ENCODE measurements at places on chromosomes 12 and 14.

DNA sequence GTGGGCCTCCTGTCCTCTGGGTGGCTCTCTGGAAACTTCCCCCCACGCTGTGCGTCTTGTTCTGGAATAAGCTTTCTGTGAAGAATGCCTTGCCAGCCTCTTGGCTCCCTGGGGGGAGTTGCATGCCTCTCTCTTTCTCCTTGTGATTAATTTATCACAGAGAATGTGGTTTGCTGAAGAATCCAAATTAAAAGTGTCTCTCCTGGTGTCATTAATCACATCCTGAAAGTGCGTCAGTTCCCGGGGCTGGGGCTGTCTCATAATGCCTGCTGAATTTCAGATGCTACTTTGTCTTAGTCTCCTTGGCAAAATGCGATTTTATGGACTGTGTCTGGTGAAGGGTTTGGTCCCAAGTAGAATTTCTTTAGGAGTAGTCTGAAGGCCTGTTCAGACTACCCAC is 787.7 kb upstream of the TMEM132C start:
- no peak for DNase-seq

DNA sequence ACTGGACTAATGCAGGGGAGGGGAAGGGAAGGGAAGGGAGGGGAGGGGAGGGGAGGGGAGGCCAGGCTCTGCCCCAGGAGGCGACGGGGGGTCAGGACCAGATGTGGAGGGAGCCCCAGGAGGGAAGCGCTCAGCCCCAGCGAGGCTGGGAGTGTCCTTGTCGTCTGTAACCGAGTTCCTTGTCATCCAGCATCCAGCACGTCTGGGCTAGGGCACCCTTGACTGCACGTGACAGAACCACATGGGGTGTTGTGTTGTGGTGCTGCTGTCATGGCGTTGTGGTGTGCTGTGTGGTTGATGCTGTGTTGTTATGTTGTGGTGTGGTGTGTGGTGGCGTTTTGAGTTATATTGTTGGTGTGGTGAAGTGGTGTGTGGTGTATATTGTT is 28.4 kb upstream of the SFSWAP start:
- DNase-seq = no peak

GRCh38 chr12:32997471-32997870 is 100.9 kb upstream of the PKP2 start:
- DNase-seq = no peak

DNA sequence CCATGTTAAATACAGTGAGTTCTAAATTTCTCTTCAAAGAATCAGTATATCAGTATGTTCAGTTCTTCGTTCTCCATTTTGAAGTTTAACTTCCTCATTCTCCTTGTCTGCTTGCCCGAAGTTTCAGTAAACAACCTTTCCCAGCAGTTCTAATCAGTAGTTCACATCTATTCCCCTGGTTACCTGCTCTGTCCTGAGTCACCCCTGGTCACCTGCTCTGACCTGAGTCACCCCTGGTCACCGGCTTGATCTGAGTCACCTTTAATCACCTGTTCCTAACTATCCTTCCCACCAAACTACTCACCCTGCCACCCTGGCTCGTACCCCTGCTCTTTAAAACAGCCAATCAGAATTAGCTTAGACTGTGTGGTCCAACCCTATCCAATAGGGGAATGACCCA is 9.4 kb upstream of the OR10G3 start:
- DNase-seq = no peak

DNA sequence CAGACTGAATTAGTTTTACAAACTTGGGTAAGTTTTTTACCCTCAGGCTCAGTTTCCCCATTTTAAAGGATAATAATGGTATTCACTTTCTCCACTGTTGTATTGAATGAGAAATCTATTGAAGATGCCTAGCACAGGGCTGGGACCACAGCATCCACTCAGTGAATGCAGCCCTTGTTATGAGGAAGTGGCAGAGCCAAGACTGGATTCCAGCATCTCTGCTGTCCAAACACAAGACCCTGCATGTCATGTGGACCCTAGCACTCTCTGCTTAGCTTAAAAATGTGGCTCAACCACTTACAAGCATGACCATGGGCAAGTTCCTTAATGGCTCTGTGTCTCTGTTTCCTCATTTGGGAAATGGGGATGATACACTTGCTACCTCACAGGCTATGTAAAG is 24.1 kb upstream of the TRIM9 start:
- DNase-seq = no peak

GRCh38 chr14:89121968-89122620 is 294.9 kb downstream of the FOXN3 start:
- no peak for DNase-seq

All from stimulated activated CD8-positive, alpha-beta memory T cell treated with anti-CD3 and anti-CD28 coated beads, Interleukin-2, amount 100 ng/mL, for 1 hour (primary cell).